CD4-positive, alpha-beta T cell treated with Interleukin-21 for 1 hour (primary cell): ENCODE measurements at places on chromosomes 3 and 15.

- no peak for DNase-seq
These were observed 265.5 kb downstream of the NR2F2 start for GRCh38 chr15:96595951-96596350.

DNA sequence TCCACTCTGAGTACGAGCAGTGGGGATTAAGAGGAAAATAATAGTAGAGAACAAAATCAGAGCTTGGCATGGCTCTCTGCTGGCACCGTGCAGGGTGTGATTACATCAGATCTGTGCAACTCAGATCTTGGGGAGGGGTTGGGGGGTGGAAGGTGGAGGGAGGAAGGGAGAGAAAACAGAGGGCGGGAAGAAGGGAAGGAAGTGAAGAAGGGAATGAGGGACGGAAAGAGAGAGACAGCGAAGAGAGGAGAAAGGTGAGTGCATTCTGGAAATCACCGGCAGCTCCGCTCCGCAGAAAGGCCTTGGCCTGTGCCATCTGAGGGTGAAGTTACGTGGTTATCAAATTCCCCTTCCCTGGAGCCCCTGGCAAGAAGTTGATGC, 31.0 kb upstream of the ADAMTS17 start:
- no peak for DNase-seq

GRCh38 chr3:123638936-123639689, 54.3 kb upstream of the HACD2 start:
- no peak for DNase-seq

DNA sequence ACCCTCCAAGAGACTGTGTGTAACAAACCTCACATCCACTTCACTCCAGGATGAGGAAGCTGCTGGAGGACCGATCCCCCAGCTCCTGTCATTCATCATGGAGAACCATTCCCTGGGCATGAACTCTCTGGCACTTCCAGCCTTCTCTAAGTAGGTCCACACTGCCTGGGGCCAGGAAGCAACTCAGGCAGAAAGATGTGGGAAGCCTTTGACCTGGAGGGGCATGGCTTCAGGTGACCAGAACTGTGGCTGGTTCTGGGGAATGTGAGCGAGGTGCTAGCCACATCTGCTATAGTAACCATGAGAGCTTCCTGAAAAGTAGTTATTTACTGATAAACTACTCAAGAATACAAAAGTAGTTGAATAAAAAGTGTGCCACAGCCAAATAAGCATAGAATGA, 173.7 kb upstream of the CTDSPL start:
- DNase-seq, result no peak

- DNase-seq, result no peak
These were observed 859.4 kb upstream of the NR2F2 start for GRCh38 chr15:95470997-95471689.

GRCh38 chr3:156693166-156693565, 18.8 kb downstream of the TIPARP start:
- DNase-seq, result no peak

DNA sequence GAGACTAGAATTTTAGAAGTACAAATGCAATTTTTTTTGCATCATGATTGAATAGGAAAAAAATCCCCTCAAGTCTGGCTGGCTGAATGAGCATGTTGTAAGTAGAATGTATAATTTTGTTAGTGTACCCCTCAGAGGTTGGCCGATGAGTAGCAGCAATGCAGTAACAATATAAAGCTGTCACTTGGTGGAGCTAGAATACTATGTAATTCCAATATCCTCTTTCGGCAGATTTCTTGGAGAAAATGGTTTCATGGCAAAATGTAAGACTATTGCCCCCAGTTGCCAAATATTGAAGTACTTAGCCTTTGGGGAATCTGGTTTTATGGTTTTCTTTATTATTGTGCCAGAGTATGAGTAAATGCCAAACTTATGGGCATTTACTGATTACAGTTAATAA, 39.8 kb upstream of the SGO1 start:
- no peak for DNase-seq

DNA sequence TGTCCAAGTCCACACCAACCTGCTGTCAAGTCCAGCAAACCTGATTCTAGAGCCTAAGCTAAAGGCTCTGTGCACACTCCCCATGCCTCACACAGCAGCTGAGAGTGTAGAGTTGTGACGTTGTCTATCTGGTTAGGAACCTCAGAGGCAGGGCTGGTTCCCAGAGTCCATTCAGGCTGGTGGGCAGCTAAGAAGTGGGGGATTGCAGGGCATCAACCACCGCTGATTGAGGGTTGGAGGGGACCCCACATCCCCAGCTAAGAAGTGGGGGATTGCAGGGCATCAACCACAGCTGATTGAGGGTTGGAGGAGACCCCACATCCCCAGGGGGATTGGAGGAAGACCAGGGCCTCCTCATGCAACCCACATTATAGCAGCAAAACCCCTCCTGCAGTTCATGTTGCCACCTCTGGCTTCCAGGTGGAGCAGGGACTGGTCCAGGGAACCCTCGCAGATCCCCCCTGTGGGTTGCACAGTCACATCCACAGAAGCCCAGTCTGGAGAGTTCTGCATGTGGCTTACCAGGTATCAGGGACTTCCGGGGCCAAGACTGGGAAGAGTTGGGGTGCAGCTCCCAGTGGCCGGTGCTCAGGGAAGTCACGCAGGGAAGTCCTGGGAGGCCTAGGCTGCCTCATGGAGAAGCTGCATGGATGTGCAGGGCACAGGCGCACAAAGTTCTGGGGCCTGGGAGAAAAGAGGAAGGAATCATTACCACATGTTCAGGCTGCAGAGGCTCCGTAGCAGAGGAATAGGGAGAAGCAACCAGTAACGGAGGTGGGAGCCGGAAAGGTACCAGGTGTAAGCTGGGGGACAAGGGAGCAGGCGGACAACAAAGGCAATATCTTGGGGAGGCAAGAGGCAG, 71.4 kb upstream of the PCSK6 start:
- DNase-seq, result no peak

DNA sequence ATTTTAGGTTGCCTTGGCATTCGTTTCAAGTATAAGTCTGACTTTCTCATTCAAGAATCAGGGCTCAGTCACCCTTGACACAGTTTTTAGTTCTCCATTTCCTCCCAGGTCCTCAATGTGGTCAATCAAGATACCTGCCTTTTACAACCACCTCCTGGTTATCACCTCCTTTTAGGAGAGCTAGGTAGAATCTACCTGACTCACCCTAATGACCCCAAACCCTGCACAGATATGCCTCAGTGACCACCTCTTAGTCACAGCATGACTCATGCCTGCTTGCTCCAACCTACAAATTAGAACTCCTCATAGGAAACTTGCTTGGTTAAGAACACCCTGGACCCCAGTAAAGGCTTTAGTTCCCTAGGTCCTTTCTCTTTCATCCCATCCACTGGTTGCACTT, 22.5 kb downstream of the DMXL2 start:
- no peak for DNase-seq

- no peak for DNase-seq
These were observed 36.6 kb downstream of the MKRN3 start for GRCh38 chr15:23602124-23602523.

GRCh38 chr3:150960708-150961684, 11.5 kb downstream of the CLRN1 start:
- no peak for DNase-seq

- DNase-seq, result no peak
These were observed 25.5 kb upstream of the ESYT3 start for GRCh38 chr3:138408751-138409570.

DNA sequence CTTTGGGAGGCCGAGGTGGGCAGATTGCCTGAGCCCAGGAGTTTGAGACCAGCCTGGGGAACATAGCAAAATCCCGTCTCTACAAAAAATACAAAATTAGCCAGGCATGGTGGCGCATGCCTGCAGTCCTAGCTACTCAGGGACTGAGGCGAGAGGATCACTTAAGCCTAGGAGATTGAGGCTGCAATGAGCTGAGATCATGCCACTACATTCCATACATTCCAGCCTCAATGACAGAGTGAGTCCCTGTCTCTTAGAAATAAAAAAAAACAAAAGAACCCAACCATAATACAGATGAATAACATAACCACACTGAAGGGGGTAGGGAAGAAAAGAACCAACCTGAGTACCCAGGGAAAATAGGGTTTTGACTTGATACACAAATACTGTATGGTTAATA, 19.7 kb upstream of the CGNL1 start:
- DNase-seq, result no peak

GRCh38 chr3:25455441-25456132, 27.5 kb downstream of the RARB start:
- DNase-seq, result no peak

DNA sequence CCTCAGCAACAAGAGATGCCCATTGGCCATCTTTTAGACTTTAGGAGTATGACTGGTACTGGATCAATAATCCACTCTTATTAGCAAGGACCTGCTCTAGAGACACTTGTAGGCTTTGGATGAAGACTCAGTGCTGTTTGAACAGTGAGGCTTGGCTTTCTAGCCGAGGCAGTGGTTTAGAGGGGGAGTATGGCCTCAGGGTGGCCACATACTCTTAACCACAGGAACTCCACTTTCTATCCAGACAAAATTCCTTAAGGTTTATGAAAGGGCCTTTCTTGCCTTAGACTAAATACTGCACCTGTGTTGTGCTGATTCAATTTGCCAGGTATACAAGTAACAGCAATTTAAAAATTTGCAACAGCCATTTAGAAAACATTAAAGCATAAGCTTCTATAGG, 1046.3 kb downstream of the DIPK2A start:
- DNase-seq, result no peak

- no peak for DNase-seq
These were observed 226.2 kb downstream of the SLCO3A1 start for GRCh38 chr15:92079647-92080255.

DNA sequence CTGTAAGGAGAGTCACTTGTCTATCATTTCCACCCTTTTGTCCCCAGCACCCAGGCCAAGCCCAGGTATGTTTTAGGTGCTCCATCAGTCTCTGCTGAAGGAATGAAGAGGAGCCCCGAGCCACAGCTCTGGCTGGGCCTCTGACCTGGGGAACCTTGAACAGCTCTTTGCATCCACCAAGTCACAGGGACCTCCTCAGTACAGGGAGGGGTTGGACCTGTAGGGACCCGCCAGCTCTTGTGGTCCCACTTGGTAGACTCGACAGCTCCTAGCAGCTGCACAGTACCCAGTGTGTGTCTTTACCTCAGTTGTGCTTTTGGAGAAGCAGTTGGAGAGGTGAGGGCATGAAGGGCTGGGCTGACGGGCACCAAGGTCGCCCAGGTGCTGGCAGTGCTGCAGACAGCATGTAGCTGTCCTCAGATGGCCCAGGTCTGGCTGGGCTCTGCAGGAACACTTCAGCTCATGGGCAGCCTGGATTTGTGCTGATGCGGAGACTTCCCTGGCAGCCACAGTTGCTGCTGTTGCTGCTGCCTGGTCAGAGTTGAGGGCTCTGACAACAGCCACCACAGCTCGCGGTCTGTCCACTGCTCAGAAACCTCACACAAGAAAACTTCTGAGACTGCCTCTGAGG, 123.6 kb downstream of the CACNA1D start:
- no peak for DNase-seq

- no peak for DNase-seq
These were observed 8.1 kb downstream of the ARIH2 start for GRCh38 chr3:48926425-48927392.

DNA sequence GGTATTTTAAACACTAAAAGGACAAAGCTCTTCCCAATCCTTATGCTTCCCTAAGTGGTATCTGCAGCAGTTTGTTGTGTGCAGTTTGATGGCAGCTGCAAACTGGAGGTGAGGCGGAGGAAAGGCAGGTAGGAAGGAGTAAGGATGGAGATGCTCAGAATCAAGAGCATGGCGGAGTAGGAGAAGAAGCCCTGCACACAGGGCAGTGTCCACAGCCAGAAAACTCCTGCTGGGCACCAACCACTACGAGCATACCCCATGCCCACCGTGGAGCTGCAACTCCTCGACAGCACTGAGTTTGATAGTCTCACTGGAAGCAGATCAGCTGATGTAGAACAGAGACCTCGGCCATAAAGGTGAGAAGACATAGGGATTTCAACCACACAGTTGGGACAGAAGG, 30.3 kb upstream of the ESYT3 start:
- no peak for DNase-seq

DNA sequence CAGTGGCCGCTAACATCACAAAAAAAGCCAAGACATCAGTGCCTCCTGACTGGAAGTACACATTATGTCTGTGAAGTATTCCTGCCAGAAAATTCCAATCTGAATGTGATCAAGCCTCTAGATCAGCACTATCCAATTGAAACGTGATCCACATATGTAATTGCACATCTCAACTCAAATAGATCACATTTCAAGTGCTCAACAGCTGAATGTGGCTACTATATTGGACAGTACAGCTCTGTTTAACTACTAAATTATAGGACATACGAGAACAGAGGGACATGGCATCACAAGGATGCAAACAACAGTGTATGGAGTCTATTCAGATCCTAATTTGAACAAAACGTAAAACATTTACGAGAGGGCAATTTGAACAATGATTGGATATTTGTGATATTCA, 542 bp upstream of the UBAP1L start:
- no peak for DNase-seq

DNA sequence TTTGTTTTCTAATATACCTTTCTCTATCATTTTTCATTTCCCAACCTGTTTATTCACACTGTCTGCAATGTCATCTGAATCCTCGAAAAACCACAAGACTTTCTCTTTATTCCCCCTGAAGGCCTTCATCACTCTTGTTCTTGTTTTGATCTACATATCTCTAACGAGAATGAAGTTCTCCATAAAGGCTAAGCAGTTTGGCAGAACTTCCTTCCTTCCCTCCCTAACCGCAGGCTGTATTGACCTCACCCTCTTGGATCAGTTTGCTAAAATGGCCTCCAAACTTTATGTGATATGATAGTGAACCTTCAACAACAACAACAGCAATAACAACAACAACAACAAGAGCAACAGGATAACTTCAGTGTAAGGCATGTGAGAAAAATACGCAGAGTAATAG, 392.8 kb downstream of the TIGIT start:
- DNase-seq, result no peak

GRCh38 chr3:8856071-8856470, 86.7 kb upstream of the OXTR start:
- DNase-seq, result no peak

DNA sequence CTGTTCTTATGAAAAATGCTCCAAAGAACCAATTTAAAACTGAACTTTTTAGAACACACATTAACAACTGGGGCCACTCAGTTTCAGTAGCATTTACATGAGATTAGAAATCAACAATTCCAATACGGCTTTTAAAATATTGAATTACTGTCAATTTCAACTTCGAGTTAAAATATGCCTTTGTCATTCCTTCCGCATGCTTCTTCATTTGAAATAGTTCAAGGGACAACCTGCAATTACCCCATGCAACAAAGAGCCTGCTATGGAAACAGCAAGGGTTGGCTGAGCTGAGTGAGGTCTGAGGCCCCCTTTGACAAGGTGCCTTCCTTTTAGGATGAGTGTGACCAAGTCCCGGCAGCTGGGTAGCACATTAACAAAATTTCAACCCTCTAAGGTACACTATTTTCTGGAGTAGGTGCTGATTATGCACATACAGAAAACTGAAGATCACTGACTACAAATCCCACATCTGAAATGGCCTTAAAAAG, 11.6 kb downstream of the PDCD10 start:
- no peak for DNase-seq

DNA sequence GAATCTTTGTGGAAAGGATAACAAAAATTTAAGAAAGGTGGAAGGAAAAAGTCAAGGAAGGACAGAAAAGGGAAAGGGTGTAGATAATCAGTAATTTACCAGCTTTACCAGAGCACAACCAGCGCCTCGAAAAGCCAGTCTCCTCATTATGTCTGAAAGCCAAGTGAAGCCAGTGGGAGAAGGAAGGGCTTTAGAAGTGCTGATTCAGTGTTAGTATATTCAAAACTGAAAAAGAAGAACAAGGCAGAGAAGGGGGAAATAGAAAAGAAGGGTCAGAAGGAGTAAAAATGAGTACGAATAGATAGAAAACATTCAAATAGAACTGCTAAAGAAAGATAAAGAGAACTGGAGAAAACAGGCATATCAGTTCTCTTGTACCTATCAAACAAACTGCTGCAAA, 4.1 kb downstream of the PBRM1 start:
- DNase-seq, result no peak
